Aorta (tissue), 5 donors: ENCODE measurements at places on chromosomes 16 and 17. TPM values are rescaled to one million over a fixed set of nuclear protein-coding genes. Genes with fewer than 3 reads are reported as not detected.
A peak's percentile ranks its signal among the peaks of the same experiment; 100 is the strongest.

DNA sequence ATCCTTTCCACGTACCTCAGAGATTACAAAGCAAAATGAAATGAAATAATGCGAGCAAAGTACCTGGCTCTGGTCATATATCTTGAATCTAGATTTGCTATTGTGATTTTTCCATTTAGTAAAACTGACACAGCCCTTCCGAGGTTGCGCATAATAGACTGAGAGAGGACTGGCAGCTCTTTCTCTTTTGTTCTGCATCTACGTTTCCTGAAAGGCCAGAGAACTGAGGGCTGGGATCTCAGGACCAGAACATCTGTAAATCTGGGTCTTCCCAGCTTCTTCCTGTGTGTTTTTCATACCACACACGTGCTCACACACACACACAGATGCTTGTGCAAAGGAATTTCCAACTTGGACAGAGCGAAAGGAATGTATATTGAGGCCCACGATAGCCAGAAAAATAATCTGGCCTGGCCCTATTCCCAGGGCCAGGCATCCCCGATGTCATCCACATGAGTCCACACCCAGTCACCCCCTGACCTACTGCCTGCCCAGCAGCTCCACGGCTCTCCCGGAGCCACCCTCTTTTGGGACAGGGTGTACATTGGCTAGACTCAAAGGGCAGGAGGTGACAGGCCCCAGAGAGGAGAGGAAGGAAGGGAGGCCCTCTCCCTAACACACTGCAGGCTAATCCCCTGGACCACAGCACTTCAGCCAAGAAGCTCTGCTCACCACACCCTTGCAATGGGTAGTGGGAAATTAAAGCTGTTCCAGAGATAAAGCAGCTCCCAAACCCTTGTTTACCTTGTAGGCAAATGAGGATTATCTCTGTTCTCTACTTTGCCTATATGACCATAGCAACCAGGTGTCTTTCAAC lies 41.8 kb downstream of the NOL11 start:
- no peak overlapping the region for H3K4me3 ChIP-seq
- no peaks in the 10 kb centered on the region for H3K36me3 ChIP-seq
- no peak overlapping the region for H3K27ac ChIP-seq

- H3K4me1 ChIP-seq: peaks cover under 1% of the 10 kb centered on the region
- peak; percentile 87 for DNase-seq
- H3K4me3 ChIP-seq: peak overlapping the region; percentile 85
- H3K36me3 ChIP-seq: no peaks in the 10 kb centered on the region
- H3K27ac ChIP-seq: peak overlapping the region; percentile 78
- no peaks in the 10 kb centered on the region for H3K27me3 ChIP-seq
These were observed 914 bp downstream of the MAP1LC3B start for GRCh38 chr16:87392821-87393679.

DNA sequence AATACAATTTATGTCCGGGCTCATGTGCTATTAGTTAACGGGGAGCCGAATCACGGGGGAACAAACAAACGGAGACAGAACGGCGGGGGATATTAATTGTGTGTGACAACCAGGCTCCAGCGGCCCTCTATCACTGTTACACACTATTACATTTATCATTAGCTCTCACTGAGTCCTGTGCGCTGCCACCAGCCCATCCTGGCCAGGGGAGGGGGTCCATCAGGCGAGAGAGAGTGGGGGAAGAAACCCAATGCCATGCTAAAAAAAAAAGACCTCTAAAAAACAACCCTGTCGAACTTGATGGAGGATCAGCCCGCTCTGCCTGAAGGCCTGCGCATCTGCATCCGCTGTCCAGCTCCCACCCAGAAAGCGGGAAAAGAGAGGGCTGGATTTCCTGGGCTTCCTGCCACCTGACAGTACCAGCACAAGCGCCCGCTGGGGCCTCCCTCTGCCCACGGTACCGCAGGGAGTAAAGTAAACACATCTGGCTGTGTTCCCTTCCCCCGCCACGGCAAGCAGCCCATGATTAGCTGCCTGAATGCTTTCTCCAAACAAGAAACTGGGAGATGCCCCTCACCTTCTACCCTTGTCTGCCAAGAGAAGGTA lies 41.7 kb downstream of the PIPOX start:
- no peak overlapping the region for H3K27ac ChIP-seq
- DNase-seq: no peak
- no peaks in the 10 kb centered on the region for H3K27me3 ChIP-seq
- no peaks in the 10 kb centered on the region for H3K4me1 ChIP-seq
- no peak overlapping the region for H3K4me3 ChIP-seq

- H3K27me3 ChIP-seq: no peaks in the 10 kb centered on the region
- no peak overlapping the region for H3K27ac ChIP-seq
- no peak overlapping the region for H3K4me3 ChIP-seq
- H3K36me3 ChIP-seq: no peaks in the 10 kb centered on the region
These were observed 174.9 kb upstream of the WSCD1 start for GRCh38 chr17:5895276-5895675.

GRCh38 chr17:56141046-56141839 lies 12.0 kb upstream of the ANKFN1 start:
- no peak overlapping the region for H3K27ac ChIP-seq
- no peaks in the 10 kb centered on the region for H3K27me3 ChIP-seq
- H3K36me3 ChIP-seq: no peaks in the 10 kb centered on the region
- DNase-seq: no peak

DNA sequence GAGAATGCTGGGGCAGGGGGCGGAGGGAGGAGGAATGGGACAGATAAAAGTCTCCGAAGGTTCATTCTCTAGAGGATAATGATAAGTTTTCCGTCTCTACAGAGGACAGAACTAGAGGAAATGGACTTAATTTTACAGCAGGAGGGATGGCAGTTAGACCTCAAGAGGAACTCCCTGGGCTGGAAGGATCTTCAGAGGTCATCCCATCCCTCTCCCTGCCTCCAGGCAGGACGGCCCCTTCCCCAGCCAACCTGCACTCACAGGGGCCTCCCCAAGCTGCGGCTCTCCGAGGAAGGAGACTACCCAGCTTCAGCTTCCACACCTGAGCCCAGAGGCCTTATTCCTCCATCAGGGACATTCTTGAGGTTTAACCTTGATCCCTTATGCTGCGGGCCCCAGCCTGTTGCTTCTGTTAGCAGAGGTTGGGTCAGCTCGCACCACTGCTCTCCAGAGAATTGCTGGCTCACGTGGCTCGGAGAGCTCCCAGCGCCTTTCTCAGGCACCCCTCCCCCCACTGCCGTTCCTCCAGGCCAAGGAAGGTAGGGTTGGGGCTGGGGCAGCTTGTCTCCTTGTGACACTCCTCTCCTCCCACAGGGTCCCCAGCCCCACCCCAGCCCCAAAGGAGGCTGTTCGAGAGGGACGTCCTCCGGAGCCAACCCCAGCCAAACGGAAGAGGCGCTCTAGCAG lies 8.5 kb downstream of the ELOB start:
- H3K4me1 ChIP-seq: no peaks in the 10 kb centered on the region
- H3K4me3 ChIP-seq: no peak overlapping the region
- peaks cover 10% of the 10 kb centered on the region for H3K36me3 ChIP-seq
- DNase-seq: peak; percentile 74
- no peaks in the 10 kb centered on the region for H3K27me3 ChIP-seq

- DNase-seq: no peak
- peak overlapping the region; percentile 59 for H3K27ac ChIP-seq
- peaks cover 6% of the 10 kb centered on the region for H3K36me3 ChIP-seq
- no peaks in the 10 kb centered on the region for H3K27me3 ChIP-seq
- H3K4me3 ChIP-seq: no peak overlapping the region
These were observed 22.6 kb upstream of the ERN1 start for GRCh38 chr17:64152428-64153125.

DNA sequence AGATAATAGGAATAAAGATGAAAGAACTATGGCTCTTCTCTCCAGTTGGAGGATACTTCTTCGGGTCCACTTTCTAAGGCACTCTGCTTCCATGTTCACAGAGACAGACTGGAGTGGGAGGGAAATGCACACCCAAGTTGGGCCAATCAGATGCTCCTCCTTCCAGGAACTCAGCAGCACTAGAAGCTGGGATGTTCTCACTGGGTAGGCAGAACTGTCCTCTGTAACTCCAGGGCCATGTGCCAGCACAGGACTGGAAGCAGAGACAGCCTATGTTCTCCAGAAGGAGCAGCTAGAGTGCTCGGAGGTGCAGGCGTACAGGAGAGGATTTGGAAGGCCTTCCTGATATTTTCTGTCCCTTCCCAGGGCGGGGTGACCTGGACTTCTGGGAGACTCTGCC lies 49.9 kb upstream of the SREBF1 start:
- no peaks in the 10 kb centered on the region for H3K4me1 ChIP-seq
- H3K27ac ChIP-seq: no peak overlapping the region
- H3K27me3 ChIP-seq: no peaks in the 10 kb centered on the region
- DNase-seq: no peak
- H3K4me3 ChIP-seq: no peak overlapping the region

DNA sequence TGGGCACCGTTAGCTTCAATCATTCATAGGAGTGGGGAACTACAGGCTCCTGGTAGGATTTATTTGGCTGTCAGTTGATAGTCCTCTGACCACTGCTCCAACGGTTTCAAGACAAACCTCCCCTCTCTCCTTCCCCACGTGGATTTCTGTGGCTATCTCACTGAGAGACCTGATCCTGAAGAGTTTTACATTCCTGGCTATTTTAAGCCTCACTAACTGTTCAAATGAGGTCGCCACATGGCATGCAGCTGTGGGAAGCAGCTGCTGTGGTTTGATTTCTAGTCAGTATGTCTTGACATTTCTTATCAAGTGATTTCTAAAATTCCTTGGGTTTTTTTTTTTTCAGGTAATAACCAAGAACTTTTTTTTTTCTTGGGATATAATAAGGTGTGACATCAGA lies 38.3 kb downstream of the CDK5R1 start:
- no peaks in the 10 kb centered on the region for H3K36me3 ChIP-seq
- DNase-seq: no peak
- H3K4me3 ChIP-seq: no peak overlapping the region
- H3K27ac ChIP-seq: no peak overlapping the region
- H3K27me3 ChIP-seq: no peaks in the 10 kb centered on the region
- no peaks in the 10 kb centered on the region for H3K4me1 ChIP-seq

GRCh38 chr17:66948061-66948750 lies 16.3 kb upstream of the CACNG4 start:
- no peak overlapping the region for H3K4me3 ChIP-seq

DNA sequence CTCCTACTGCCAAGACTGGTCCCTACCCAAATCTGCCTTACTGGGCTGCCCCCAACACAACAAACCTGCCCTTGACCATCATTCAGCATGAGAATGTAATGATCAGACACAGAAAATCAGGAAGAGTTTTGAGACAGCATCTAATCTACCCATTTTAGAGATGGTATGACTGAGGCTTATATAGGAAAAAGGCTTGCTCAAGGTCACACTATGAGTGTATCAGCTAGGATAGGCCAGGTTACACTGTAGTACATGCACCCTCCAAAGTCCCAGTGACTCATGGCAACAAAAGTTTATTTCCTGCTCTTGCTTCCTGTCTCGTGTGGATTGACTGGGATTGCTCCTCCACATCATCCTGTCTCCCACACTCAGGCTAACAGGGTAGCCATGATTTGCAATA lies 27.9 kb downstream of the NLRC5 start:
- peaks cover 1% of the 10 kb centered on the region for H3K36me3 ChIP-seq
- no peaks in the 10 kb centered on the region for H3K4me1 ChIP-seq
- H3K27ac ChIP-seq: no peak overlapping the region
- H3K4me3 ChIP-seq: no peak overlapping the region
- DNase-seq: no peak

DNA sequence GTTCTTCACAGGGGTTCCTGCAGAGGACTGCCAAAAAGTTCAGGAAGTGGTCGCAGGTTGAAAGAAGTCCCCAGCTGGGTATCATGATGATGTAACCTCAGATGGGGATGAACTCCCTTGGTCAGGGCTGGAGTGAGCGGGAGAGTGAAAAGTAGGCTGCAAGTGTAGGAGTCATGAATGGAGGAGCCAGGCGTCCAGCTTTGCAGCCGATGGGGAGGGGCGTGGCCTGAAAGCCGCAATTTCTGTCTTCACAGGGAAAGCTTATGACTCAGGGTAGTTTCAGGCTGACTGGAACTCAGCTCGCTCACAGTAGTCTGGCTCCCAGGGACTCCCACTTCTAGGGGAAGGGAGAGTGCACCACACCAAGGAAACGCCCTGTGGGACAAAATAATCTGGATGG lies 70.0 kb upstream of the HS3ST3A1 start:
- no peak overlapping the region for H3K27ac ChIP-seq
- peaks cover 3% of the 10 kb centered on the region for H3K27me3 ChIP-seq
- no peak for DNase-seq
- no peaks in the 10 kb centered on the region for H3K4me1 ChIP-seq
- no peaks in the 10 kb centered on the region for H3K36me3 ChIP-seq
- no peak overlapping the region for H3K4me3 ChIP-seq

DNA sequence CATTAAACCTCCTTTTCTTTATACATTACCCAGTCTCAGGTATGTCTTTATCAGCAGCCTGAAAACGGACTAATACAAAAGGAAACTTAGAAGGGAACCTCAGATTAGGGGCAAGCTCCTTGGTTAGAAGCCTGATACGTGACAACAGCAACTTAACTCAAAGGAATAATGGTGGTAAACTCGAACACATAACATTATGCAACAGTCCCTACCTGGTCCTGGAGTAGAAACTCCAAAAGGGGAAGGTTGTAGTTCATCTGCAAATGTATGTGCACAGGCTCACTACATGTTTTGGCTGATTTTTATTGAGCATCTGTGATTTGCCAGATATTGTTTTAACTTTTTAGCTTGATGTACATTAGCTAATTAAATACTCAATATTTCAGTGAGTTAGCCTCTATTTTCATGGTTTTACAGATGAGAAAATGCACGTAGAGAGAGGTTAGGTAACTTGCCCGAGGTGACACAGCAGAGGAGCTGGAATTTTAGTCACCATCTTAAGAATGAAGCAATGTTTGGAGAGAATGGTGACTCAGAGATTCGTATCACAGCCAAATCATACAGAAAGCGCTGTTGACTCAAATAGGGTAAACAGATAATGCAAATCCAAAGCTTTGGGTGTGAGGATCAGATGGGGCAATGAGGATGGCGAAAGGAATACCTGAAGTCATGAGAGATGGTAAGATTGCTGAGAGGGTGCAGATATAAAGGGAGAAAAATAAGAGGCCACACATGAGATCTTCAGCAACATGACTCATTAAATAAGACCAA lies 194.9 kb upstream of the RBFOX1 start:
- H3K27me3 ChIP-seq: no peaks in the 10 kb centered on the region
- no peaks in the 10 kb centered on the region for H3K4me1 ChIP-seq
- H3K4me3 ChIP-seq: no peak overlapping the region

- no peaks in the 10 kb centered on the region for H3K36me3 ChIP-seq
- no peaks in the 10 kb centered on the region for H3K4me1 ChIP-seq
- DNase-seq: peak; percentile 77
- H3K27ac ChIP-seq: peak overlapping the region; percentile 38
These were observed 11.9 kb downstream of the TBX2 start for GRCh38 chr17:61411261-61412142.

Gene OR1F1
- total RNA-seq: not detected

Gene HIGD1B
- total RNA-seq: 1.3 TPM

Gene OR2C1
- not detected for total RNA-seq

Gene JPT1
- total RNA-seq: 18.3 TPM
